ENCODE measurements at places on chromosomes 7 and 10.

DNA sequence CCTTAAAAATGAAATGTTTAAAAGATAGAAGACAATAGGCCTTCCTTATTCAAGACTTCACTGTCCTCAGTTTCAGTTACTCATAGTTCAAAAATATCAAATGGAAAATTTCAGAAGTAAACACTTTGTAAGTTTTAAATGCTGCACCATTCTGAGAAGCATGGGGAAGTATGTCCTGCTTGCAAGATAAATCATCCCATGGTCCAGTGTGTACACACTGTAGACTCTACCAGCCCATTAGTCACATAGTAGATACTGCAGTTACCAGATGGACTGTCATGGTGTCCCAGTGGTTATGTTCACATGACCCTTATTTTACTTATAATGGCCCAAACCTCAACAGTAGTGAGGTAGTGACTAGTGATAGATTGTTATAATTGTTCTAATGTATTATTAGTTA is 69.5 kb downstream of the PTPN12 start:
- DNase-seq = no peak

DNA sequence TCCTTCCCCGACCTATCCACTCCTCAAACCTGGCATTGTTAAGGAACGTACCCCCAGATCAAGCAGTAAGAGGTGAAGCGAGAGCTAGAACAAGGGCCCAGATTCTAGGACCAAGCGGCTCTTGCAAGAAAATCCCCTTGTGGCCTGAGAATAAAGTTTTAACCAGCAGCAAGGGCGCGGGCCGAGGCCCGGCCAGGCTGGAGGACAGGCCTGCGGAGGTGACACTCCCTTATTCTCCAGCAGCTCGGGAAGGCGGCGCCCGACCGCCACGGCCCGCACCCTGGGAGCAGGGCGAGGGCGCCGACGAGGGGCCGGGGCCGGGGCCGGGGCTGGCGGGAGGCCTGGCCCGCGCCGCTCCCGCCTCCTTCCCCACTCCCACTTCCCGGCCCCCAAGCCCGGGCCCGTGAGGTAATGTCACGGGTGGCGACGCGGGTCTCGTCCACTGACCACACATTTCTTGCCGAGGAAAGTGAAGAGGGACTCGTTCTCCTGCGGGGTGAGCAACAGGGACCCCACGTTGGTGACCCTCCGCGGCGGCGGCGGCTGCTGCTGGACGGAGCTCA is 551 bp downstream of the WASL start:
- DNase-seq = peak; percentile 11

GRCh38 chr7:131610007-131610406 is 53.6 kb upstream of the PODXL start:
- no peak for DNase-seq

DNA sequence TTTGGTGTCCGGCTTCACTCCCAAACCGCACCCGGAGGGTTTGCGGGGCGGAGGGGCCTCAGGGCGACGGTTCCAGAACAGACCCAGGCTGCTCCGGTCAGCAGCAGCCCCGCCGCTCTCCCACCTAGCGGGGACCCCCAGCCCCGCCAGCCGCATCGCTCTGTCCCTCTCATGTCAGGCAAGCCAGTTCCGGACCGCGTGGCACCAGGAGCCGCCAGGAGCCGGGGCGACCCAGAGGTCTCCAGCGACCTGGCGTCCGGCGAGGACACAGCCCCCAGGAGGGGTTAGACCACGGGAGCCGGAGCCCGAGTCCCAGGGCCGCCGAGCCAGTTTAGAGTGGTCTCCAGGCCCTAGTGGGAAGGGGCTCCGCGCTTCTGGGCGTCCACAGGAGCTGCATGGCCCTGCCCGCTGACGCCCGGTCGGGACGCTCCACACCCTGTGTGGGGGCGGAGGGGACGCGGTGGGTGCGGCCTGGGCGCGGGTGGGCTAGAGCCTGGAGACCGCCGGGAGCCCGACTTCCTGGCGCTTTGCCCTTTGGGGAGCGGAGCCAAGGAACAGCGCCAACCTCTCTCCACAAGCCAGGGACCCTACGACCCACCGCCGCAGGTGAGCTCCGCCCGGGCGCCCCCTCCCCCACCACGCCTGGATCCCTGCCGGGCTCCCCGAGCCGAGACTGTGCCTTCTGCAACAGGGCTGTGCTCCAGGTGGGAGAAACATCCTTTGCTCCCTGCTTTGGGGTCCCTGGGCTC is 43.4 kb downstream of the ZNF117 start:
- no peak for DNase-seq

DNA sequence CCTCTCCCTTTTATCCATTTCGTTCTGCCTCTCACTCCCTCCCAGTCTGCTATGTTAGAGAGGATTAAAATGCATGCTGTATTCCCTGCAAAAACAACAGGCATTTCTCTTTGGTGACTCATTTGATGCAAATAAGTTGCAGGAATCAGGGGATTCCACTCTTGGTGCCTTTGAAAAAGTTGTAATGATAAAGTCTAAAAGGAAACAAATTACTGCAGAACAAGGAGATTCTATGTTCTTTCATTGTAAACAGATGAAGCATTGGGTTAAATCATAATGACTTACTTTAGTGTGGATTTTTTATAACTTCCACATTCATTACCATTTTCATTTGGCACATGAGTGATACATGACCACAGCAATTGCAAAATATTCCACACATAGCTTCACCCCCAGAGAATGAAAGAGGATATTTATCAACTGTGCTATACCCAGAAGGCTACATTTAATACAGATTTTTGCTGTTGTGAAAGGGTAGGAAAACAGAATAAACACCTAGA is 33.4 kb upstream of the ABLIM1 start:
- DNase-seq = no peak

GRCh38 chr10:49379596-49380410 is 16.1 kb downstream of the DRGX start:
- DNase-seq = no peak

DNA sequence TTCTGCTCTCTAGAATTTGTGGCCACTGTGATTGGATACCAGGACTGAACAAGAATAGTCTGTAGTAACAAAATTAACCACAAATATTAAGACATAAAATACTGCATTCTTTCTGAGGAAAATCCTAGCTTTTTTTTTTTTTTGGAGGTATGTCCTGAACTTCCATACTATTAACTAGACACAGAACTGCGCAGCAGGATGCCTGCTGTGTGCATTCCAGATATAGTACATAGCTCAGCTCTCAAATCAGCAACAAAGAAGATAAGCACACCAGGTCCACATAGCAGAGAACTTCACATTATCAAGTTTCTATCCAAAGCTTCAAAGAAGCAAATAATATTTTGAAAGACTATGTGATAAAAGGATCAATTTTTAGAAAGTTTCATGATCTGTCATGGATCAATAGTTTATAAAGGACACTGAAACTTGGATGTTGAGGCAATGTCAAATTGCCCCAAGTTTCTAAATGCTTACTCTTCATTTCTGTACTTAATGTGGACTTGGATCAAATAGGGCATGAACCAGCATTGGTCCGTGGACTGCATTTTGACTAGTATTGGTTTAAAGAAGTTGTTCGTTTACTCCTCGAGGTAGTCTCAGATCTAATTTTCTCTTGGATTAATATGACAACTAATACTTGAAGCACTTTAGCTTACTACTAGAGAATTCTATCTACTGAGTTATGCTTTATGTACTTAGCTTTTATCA is 15.4 kb downstream of the NAMPT start:
- no peak for DNase-seq

DNA sequence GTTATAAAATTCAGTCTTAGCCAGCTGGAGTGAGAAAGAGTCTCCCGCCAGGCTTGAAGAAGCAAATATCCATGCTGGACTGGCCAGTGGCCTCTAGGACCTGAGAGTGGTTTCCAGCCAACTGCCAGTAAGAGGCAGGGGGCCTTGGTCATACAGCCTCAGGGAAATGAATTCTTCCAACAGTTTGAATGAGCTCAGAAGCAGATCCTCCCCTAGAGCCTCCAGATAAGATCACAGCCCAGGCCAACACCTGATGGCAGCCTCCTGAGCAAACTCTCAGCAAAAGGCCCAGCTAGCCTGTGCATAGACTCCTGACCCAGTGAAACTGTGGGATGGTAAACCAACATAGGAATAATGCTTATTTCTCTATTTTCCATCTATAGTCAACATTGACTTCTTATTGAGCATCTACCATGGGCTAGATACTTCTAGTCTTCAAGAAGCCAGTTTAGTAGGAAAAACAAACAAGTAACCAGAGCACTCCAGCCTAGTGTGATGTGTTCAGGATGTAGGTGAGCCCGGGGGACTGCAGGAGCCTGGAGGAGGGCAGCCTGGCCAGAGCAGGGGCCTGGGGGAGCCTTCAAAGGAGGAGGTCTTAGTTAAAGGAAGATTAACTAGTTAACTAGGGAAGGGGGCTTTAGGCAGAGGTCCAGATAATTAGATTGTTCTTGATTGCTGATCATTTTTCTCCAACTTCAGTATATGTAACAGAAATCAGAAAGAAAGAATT is 115.4 kb upstream of the ADO start:
- no peak for DNase-seq

- no peak for DNase-seq
These were observed 77.0 kb downstream of the OAT start for GRCh38 chr10:124341768-124342135.

DNA sequence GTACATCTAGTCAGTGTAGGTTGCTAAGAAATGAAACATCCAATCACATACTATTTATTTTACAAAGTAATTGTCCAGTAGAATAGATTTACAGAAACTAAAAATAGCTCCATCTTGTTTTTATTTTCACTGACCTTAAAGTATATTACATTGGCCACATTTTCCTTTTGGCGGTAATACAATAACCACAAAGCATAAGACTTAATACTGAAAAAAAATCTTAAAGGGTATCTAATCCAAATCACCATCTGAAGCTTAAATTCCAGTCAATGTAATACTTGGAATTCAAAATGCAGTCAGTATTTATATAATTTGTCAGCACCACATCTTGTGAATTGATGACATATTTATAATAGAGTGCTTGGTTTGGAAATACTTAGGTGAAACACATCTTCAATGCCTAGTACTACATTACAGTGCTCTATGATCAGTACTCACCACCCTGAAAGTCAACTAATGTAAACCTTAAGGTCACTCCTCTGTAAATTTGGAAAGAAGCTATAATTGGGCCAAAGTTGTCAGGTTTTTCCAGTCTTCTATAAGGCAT is 8.9 kb downstream of the ANKMY2 start:
- DNase-seq = no peak
